ENCODE measurements at places on chromosomes 3 and 15.

- DNase-seq, result no peak
These were observed 81.8 kb downstream of the CLASP2 start for GRCh38 chr3:33636125-33636850.

- peak; percentile 27 for DNase-seq
These were observed 154.4 kb upstream of the SGO1 start for GRCh38 chr3:20340324-20340928.

DNA sequence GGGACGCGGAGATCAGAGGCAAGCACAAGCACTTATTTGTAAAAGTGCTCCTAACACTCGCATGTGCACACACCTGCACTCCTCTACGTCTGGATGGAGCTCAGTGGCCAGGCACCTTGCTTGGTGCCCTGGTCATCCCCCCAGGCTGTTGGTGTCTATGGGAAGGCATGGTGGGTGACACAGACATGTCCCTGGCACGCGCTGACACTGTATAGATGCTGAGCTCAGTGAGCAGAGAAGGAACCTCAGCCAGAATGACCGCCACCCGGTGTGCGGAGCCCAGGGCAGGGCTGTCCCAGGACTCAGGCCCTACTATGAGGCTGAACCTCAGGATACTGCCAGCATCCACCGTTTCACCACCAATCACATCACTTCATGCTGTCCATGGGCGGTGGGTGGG lies 64.5 kb downstream of the NIPA2 start:
- no peak for DNase-seq

DNA sequence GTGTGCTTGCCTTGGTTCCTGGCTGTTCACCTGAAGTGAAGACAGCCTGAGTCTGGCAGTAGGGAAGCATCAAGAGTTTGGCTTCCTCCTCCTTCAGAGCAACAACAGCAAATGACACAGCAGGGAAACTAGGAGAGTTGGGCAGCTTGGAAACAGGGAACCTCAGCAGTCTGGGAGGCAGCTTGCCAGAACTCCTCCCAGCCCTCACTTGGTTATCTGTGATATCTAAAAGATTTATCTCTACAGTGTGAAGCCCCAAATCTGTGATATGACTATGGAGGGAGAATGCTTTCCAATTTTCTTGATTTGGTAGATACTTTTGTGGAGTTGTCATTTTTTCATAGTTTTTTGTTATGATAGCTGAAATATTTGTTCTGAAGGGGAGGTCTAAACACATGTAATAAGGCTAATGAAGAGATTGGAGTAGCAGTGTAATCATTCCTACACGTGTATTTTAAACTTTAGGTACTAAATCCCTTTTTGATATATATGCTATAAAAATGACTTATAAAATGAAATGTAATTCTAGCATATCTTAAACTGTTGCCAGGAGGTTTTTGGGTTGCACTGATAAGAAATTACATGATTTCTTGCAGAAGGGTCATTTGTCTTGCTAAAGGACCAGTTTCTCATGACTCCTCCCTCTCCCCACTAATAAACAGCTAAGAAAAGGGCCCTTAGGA lies 20.8 kb downstream of the UBE2E1 start:
- no peak for DNase-seq

DNA sequence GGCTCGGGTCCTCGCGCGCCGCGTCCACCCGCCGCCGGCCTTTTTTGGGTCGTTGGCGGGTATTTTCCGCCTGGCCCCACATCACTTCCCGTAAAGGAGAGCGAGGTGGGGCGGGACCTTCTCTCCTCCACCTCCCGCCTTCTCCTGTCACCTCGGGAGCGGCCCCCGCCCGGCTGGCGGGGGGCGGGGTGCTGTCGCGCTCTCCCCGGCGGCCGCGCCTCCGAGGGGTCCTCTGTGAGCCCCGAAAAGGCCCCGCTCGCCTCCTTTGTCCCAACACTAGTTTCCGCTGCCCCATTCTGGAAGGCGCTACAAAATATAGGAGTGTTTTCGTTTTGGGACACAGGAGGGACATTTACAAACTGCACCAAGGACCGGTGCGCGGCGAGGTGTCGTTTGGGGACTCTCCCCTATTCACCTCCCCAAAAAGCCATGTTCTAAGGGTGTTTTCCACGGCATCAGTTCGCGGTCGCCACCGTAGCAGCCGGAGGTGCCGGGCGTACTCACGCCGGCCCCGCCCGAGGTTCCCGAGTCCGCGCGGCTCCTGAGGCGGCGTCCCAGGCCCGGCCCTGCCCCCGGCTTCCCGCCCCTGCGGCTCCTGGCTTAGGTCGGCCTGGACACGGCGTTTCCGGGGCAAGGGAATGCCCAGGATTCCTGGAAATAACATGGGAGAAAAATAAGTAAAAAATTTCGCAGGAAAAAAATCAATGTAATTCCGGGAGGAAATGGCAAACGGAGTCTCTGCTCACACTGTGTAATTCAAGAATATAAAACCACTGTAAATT lies at the start of gene RAB27A:
TSS of gene RAB27A (minus strand) at position 68 of the 782 bp plus-strand sequence. CDS start 54,879 bp downstream, outside the sequence.
- DNase-seq, result peak; percentile 78

DNA sequence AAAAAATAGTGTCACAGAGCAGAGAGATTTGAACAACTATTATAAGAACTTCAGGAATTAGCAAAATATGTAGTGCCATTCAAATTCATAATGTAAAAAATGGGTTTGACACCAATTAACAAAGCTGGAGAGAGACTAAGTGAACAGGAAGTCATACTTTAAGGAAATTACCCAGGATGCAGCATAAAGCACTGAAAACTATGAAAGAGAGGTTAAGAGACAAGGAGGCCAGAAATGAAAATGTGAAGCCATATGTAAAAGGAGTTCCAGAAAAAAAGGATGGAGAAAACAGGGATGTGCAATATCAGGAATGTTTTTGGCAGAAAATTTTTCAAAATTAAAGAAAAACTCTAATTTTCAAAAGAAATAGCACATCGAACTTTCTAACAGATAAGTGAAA lies 57.6 kb downstream of the SLCO2A1 start:
- no peak for DNase-seq

DNA sequence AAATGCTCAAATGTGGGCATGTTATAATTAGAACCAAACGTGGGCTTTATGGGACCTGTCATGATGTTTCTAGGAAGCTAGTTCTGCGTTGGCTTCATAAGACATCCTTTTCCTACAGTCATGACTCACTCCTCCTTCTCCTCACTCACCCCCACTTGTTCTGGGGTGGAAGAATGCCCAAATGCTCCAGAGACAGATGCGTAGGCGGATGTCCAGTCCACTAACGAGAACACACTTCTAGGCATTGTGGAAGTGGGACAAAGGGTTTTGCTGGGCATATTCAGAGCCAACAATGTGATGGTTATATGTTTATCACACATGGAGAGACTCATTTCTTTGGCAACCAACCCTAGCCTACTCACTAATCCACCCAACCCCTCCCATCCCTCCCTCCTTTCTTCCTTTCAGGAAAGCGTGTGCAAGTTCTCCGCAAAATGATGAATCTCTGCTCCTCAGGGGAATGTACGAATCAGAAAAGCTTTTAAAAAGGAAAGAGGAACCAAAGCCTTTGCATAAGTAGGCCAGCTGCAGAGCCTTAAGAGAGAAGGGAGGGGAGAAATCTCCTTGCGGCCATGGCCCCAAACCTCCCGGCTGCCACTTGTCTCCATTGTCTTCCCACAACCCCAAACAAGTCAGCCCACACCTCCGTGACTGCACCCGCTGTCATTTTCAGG lies 123.0 kb upstream of the SPRED1 start:
- no peak for DNase-seq

DNA sequence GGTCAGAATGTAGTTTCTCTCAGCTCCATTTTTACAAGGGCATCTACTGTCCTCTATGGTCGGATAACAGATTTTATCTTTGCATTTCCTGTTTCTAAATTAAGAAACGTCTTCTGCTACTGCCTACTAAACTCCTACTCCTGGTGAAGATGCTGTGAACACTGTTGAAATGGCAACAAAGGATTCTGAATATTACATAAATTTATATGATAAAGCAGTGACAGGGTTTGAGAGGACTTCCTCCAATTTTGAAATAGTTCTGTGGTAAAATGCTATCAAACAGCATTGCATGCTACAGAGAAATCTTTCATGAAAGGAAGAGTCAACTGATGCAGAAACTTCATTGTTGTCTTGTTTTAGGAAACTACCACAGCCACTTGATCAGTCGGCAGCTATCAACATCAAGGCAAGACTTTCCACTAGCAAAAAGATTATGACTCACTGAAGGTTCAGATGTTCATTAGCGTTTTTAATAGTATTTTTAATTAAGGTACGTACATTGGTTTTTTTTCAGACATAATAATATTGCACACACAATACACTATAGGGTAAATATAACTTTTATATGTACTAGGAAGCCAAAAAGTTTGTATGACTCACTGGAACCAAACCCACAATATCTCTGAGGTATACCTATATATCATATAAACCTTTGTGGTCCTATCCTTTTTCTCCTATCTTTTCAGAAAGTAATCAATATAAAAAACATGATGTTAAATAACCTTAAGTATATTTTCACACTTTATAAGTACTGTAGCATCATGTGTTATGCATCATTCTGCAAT lies 156.1 kb downstream of the STAG1 start:
- DNase-seq, result no peak

DNA sequence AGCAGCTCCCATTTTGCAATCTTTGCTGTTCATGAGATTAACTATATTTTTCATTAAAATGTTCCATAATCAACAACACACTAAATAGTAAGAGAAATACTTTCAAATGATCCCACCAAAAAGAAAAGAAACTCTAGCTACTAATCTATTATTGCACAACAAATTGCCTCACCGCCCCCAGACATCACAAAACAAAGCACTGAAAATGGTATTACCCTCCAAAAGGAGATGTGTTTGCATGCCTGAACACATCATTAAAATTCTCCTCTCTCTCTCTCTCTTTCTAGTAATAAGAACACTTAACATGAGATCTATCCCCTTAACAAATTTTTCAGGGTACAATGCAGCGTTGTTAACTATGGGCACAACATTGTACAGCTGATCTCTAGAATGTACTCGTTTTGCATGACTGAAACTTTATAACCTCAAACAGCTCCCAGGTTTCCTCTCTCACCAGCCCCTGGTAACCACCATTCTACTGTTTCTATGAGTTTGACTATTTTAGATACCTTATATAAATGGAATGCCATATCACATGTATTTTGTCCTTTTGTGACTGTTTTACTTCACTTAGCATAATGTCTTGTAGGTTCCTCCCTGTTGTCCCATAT lies 33.1 kb downstream of the WNT5A start:
- DNase-seq, result no peak

All from activated T-cell treated with anti-CD3 and anti-CD28 coated beads, Interleukin-2, amount 50 U/mL, for 4 hours (primary cell).